ENCODE measurements at places on chromosomes 3 and 15.

- DNase-seq = no peak
These were observed 97.2 kb downstream of the CLDN1 start for GRCh38 chr3:190224863-190225692.

- no peak for DNase-seq
These were observed 38.9 kb downstream of the SLC25A26 start for GRCh38 chr3:66259566-66260255.

DNA sequence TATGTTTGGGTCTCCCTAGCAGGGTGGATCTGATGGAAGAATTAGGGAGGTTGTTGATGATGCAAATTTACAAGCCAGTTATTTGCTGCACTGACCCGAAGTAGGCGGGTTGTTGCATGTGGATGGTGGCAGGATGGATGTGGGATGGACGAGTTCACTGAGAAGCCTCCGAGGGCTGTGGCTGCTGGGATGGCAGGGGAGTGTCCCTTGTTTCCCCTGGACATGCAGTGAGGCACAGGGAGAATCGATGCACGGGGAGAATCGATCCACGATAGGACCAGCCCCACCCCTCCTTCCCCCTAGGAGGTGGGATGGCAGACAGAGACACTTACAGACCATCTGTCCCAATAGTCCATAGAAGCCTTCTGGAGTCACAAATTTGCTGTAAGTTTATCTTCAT is 31.0 kb upstream of the KLF13 start:
- DNase-seq = no peak

- no peak for DNase-seq
These were observed 469.6 kb upstream of the DPPA4 start for GRCh38 chr3:109806929-109807328.

DNA sequence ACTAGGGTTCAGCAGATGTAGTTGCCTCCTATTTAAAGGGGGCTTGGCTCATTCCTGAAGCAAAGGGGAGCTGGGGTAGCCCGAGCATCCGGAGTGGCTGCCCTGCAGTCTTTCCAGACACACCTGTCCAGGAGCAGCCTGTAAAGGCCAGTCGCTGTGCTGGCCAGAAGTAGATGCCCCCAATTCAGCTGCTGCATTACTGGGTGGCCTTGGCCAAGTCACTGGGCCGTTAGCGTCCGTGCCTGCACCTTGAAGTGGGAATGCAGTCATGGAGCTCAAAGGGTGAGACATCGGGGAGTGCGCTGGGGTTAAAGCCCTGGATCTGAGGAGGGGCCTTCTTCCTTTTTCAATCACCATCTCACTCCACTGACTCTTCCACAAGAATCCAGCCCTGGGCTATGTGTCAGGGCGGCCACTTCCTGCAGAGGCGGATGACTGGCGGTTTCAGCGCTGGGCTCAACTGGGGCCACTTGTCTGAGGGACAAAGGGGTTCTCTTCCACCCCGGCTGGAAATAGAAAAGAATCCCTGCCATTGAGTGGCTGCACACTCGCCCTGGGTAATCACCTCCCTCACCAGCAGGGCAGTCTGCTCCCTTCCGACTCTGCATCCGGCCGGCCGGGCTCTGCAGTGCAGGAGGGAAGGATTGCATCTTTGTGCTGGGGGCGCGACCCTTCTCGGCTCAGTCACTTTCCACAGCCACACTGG is 11.8 kb downstream of the ALDH1A3 start:
- no peak for DNase-seq

GRCh38 chr3:113495035-113495434 is 19.9 kb downstream of the SPICE1 start:
- no peak for DNase-seq

GRCh38 chr15:91445695-91446228 is 345.7 kb downstream of the SV2B start:
- no peak for DNase-seq

DNA sequence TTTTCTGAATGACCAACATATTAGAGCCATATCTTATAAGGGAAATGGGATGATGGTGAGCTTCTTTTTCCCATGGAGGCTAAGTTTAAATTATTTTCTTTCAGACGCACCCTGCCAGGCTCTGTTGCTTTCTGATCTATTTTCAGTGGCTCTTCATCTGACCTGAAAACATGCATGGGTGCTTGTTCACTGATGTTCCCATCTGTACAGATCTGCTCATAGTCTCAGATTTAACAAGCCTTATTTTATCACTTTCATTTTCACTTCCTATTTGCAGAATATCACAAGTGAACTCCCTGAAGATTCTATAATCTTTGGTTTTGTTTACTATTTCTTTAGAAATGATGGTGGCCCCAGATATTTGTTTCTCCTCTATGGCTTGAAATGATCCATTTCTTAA is 31.1 kb upstream of the SUCLG2 start:
- no peak for DNase-seq

GRCh38 chr3:129577366-129577765 is 29.1 kb downstream of the PLXND1 start:
- no peak for DNase-seq

DNA sequence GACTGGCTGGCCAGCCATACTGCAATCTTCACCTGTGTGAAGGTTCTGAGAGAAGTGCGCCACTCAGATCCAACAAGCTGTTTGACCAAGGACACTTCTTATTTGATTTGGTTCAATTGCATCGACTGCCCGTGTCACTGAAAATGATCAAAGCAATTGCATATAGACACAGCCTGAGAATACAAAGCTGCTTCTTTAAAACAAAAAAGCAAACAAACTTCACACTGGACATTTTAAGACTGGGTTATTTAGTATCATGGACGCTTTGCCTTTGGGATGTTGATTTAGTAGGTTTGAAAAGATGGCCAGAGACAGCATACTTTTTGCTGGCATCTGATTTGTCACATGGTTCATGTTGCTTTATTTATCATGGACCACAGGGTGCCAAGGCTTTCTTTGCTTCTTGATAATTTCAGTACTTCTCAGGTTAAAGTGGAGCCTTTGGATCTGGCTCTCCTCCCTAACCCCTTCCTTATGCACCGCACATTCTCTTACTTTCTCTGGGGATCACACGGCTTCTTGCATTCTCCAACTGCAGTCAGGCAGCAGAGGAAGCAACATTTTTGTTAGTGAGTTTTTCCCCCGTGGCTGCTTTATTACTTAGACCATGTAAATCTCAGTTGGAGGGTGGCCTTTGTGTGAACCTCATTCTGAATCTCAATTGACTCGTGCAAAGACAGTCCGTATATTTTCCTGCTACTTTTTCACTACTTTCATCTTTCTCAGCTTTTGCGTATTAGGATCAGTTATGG is 151.0 kb downstream of the CD47 start:
- DNase-seq = no peak

Measured in SHP77 treated with DMSO at 0.1 percent for 48 hours (cell line).